Fibroblast of the conjunctiva (primary cell): ENCODE measurements at places on chromosomes 6 and 20.
A peak's percentile ranks its signal among the peaks of the same experiment; 100 is the strongest.

DNA sequence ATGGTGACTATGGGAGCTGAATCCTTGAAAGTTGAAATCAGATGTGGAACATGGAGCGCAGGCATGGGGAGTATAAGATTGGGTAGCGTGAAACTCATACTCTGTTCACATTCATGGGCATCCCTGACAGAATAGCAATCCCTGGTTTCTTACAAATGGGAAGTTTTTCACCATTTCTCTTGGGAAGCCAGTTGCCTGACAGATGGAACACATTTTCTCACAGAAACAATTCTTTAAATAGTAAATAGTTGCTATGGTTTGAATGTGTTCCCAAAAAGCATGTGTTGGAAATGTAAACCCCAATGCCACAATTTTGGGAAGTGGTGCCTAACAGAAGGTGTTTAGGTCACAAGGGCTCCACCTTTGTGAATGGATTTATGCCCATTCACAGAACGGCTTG, 262.8 kb upstream of the HS3ST5 start:
- no peak for DNase-seq

DNA sequence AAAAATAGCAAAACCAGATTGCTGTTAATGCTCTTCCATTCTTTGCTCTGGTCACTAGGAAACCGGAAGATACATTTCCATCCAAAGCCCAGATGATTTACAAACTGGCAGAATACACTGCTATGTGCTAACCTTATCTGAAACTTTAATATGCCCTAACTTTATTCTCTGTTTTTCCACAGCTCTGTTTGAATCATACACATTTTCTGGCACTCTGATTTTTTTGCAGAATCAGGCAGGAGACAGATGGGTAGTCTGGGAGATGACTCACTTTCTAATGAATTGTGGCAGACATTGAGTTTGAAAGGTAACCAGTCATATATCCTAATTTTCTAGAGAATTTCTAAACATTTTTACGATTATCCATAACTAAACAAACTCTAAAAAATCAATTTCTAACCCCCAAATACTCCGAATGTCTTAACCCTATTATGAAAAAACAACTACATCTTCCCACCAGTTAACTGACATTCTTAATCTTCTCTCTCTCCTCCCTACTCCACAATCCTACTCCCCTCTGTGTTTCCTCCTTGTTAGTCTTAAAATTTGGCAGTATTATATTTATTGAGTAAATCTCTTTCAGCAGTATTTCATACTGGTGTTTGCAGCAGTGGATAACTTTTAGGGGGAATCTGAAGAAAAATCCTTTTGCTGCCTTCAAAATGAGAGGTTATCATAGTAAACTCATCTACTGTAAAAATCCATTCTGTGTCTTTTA, 63.5 kb downstream of the MAN1A1 start:
- no peak for DNase-seq

- DNase-seq = no peak
Measured at GRCh38 chr6:20116792-20117191, 95.5 kb downstream of the MBOAT1 start.

GRCh38 chr6:50361641-50362331, 312.1 kb upstream of the DEFB112 start:
- DNase-seq = peak; percentile 3

- peak; percentile 8 for DNase-seq
Measured at GRCh38 chr20:60057866-60058807, 99.9 kb downstream of the CDH26 start.

DNA sequence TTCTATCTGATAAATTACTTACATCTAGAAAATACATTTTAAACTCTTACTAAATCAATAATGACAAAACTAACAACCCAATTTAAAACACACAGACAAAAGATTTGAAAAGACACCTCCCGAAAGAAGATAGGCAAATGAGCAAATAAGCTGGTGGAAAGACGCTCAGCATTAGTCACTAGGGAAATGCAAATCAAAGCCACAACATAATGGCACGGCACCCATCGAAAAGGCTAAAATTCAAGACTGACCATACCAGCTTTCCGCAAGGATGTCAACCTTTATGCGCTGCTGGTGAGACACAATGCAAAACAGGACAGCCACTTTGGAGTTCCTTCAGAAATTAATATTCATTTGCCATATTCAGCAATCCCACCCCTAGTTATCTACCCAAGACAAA, 25.9 kb downstream of the TAF4 start:
- DNase-seq = no peak

- DNase-seq = no peak
Measured at GRCh38 chr20:1196634-1197033, 6.6 kb upstream of the C20orf202 start.

DNA sequence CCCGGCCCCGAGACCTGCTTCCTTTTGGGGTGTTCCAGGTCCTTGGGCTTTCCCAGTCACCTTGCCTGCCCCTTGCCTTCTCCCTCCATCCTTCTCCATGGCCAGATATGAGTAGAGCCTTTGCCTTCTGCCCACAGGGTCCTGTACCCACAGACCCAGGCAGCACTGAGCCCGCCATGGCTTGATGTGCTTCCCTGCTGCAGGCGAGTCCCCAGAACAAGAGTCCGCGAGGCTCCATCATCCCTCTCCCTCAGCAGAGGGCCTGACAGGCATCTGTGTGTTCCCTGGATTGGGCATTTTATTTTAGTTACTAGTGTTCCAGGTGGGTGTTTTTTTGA, 21.9 kb downstream of the PYGB start:
- no peak for DNase-seq

- DNase-seq = no peak
Measured at GRCh38 chr20:41538810-41539596, 79.2 kb downstream of the CHD6 start.

- DNase-seq = no peak
Measured at GRCh38 chr6:164693944-164694343, 615.5 kb downstream of the C6orf118 start.

DNA sequence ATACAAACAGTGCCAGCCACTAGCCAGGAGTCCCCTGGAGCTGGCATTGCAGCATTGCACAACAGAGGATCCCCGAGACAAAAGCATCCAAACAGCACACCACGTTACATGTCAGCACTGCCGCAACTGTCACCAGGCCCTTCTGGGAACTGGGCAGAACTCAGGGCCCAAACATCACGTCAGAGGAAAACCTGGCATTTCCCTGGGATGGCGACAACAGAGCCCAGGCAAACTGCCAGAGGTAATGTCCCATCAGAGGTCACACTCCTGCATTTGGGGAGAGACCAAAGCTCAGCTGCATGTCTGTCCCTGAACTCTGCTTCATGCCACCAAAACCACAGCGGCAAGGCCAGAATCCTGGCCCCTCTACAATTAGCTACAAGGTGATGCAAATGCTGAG, 36.3 kb downstream of the PPP1R3G start:
- no peak for DNase-seq

DNA sequence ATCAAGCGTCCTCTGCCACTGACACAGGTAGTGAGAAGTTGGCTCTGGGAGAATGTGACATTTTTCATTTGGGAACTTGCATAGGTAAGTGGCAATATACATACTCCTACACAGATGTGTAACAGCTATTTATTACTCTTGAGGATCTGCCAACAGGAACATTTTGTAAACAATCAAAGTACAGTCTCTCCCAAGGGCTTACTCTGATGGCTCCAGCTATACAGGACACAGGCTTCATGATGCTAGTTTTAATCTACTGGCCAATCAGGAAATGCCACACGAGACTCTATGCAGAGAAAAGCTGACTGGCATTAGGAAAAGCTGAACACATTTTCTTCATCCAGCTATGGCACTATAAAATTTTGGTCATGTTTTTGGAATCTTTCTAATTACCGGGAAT, 57.8 kb downstream of the POPDC3 start:
- no peak for DNase-seq

GRCh38 chr6:65780691-65781090, 73.7 kb upstream of the EYS start:
- DNase-seq = no peak

GRCh38 chr20:6388671-6389197, 265.9 kb upstream of the FERMT1 start:
- no peak for DNase-seq

DNA sequence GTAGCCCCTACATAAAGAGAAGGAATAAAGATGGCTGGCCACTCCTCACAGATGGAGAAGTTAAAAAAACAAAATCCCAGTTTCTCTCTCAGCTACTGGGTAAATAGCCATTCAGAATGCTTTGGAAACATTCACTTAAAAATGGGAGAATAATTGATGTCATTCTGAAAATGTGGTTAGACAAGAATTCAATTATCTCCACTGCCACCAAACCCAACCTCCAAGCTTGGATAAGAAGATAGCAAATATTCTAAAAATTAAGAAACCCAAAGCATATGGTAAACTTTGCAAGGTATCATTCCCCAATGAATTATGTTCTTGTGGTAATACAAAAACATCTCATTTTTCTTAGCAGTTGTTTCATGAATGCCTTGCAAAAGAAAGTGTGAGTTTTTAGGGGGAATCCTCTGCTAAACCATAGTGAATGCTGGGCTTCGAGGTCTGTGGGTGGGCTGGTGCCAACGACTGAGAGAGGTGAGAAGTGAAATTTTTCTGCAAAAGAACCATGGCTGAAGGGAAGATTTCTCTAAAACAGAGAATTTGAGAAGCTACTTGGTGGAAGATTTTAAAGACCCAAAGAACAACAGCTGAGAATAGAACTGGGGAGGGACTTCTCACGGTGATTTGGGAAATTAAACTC, 497.9 kb upstream of the JARID2 start:
- DNase-seq = no peak

DNA sequence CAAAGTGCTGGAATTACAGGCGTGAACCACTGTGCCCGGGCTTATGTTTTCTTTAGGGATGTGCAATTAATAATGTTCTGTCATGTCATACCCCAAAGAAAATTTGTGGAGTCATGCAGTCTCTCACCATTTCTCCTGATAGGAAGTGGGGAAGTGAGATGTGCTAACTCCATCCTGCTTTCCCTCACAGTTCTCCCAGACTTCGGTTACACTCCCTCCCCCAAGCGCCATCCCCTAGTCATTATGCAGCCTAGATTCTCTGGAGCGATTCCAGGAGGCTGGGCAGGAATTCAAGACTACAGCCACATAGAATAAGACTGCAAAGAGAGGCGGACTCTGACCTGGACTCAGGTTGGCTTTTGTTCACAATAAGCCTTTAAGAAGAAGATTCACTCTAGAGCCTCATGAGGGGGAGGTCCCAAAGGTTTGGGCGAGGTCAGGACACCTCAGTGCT, 271.4 kb downstream of the ALDH8A1 start:
- no peak for DNase-seq

DNA sequence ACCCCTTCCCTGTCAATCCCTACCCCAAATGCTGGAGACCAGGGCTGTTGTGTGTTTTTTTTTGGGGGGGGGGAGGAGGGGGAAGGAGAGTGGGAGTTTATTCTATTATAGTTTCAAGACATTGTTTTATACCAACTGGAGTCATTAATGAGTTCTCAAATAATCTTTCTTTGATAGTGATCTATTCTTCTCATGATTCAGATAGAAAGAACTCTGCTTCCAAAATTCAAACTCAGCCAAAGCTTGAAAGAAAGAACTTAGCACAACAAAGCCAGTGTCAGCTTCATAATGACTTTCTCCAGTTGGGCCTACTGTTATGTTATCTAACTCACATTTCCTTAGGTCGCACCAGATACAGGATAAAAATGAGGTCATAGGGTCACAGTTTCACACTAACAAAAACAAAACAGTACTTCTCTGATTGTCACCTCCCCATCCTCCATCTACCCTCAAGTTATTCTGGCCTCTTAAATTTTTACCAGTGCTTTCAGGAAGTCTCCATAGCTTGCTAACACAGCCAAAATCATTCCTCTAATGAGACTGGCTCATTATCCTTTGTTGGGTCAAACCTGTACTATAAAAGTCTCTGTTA, 19.0 kb upstream of the MAP3K7 start:
- no peak for DNase-seq

GRCh38 chr6:65259982-65260381, 447.0 kb downstream of the EYS start:
- no peak for DNase-seq

DNA sequence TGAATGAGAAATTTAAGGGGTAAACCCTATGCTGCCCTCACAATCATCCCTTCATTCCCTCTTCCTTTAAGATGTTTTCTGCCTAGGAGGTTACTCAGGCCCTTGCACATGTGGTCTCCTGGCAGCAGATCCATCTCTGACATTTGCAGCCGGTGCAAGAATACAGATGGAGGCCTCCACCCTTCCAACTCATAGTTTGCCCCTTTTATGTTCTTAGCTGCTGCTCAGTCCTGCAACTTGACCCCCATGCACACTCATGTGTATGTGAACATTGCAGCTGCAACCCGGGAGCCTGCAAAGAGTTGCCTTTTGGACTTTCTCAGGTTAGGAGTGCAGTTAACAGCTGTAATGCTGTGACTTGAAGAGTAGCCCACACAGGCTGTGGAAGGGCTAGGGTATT, 131.9 kb upstream of the SGK1 start:
- no peak for DNase-seq

DNA sequence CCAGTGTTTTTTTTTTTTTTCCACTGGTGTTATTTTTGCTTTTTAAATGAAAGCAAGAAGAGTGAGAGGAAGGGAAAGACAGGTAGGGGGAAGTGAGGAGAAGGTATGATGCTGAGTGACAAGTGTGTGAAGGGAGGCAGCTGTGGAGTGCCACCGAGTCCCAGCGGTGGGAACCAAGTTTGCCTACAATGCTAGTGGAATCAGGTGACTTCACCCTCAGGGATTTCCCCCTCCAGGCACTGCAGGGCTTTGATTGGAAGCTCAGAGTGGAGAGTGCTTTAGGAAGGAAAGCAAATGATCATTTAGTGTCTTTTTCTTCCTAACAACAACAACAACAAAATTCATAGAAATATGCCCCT, 120.5 kb upstream of the ENPP5 start:
- no peak for DNase-seq

DNA sequence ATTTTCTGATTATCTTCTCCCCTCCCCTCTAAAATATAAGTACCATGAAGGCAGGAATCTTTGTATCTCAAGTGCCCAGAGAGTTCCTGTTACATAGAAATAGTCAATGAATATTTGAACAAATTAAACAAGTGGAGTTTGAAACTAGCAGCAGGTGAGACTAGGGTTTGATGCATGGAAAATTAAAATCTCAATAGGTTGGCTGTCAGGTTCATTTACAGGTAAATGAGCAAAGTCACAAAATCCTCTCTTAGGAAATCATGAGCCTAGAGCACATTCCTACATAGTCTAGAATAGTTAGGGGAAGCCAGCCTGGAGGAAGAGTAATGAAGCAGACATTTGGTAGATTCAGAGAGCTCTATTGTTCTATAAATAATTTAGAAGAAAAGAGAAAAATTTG, 140.4 kb downstream of the HS3ST5 start:
- no peak for DNase-seq

DNA sequence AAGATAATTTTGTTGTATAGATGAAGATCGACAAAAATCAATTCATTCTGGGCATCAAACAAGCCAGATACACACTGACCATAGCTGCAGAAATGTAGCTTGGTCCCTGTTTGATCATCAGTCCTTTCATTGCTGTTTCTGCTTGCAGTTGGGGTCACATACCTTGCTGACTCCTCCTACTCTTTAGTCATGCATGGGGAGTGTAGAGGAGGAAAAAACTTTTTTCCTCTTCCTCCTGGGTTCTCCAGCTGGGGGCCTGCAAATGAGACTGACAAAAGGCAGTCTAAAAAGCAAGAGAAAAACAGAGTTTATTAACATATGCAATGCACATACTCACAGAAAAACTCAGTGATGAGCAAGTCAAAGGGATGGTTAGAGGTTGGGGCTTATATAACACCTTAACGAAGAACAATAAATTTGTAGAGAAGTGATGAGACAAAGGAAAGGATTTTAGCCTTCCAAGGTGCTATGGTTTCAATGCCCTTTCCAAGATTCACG, 105.8 kb downstream of the QRSL1 start:
- DNase-seq = no peak
